ENCODE measurements at places on chromosomes 11 and 22.

DNA sequence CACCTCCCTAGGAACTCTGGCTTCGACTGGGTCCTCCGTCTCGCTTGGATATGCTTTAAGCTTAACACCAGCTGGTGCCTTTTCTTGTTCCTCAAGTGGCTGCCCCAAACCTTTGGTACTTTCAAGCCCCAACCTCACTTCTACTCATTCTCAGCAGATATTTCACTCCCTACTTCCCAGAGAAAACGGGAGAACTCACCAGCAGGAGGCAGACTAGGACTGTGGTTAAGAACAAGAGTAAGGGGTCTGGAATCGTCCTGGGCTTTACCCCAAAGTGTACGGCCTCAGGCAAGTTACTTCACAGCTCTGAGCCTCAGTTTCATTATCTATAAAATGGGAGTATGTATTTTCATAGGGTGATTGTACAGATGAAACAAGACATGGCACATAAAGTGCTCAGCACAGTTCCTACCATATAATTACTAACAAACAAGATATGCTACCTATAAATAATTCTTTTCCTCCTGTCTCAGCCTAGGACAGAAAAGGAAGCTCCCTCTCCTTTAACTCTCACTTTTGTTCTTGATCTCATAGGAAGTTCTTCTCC, 37.8 kb downstream of the PAMR1 start:
- DNase-seq, result peak; percentile 77

GRCh38 chr11:45457649-45458048, 171.5 kb upstream of the SYT13 start:
- peak; percentile 90 for DNase-seq

DNA sequence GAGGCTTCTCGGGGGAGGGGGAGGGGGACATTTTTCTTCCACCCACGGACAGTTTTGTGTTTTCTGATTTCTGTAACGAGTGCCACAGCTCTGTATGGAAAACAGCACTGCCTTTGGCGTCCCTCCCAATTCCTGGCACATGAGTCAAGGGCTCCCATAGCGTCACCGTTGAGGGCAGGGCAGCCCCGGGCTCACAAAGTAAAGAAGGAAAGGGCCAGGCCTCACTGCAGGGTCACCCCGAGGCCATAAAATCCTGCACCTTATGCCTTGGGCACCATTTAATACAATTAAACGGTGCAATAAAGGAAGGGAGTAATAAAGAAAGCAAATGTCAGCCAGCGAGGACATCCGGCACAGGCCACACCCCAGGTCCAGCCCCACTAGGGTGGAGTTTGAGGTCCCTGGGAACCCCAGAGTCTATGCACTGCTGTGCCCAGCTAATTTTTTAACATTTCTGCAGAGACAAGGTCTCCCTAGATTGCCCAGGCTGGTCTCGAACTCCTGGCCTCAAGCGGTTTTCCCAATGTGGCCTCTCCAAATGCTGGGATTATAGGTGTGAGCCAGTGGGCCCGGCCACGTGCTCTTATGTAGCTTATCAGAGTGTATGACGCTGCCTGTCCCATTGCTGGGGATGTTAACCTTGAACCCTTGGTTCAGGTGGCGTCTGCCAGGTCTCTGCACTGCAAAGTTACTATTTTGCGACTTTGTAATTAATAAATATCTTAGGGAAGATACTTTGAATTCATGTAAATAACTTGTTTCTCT, 13.6 kb upstream of the MUC2 start:
- peak; percentile 82 for DNase-seq

DNA sequence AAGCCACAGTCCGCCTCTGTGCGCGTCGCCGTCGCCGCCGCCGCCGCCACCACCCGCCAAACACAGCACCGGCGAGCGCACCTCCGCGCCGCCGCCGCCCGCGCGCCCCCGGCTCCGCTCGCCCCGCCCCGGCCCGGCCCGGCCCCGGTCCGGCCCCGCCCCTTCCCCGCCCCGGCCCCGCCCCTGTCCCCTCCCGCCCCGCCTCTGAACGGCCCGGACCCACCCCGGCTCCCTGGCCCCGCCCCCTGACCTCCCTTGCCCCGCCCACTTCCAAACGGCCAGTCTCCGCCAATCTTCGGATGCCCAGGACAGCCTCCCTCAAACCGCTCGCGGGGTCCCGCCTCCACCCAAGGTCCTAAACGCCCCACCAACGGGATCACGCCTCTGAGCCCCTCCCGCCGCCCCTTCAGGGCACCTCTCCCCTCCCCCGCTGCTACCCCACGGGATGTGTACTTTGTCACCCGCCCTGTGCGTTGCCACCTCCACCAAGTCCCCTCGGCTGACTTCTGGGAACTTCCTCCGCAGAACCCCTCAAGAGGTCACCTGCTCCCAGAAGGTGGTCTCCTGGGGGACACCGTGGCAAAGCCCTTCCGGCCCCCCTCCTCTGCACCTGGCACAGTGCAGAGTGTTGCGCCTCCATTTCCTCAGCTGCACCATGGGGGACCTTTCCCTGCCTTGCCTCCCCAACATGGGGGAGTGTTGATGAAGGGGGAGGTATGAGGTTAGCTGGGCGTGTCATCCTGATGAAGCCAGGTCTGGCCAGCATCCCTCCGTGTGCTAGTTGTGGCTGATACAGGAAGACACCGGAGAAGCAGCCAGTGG, at the start of gene KIAA0930:
Gene KIAA0930, minus strand, starts transcription at position 85 of the 822 bp plus-strand sequence. CDS start 191 bp downstream, outside the sequence.
- peak; percentile 59 for DNase-seq

DNA sequence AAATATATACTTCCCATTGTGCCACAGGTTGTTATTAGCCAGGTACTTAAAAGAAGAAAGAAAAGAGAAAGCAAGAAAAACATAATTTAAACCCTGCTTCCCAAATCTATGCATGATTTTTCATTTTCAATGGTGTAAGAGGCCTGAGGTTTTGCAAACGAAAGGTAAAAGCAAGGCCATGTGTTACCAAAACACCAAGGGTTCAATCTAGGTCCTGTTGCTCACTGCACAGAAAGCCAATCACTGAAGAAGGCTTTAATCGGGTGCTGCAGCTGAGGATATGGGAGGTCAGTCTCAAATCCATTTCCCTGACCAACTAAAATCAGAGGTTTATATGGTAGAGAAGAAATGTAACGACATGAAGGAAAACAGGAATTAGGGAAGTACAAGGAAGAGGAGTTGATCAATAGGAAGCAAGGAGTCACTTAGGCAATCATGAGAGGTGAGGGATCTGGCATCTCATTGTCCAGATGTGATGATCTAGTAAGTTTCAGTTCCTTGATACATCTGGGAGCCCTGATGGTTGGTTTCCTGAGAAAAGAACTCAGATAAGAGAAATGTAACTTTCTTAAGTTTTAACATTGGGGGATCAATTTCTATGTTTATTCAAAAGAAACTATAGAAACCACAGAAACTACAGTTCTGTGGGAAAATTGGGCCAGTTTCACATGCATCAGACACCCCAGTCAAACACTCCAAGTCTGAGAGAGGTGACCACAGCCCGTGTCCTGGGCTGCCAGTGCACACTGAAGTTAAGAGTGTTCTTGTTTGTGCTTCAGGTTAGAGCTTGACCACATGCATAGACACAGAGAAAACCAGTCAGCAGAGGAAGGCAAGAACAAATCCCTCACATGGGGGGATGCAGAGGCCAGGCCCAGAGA, 18.1 kb upstream of the DKK3 start:
- DNase-seq, result no peak

DNA sequence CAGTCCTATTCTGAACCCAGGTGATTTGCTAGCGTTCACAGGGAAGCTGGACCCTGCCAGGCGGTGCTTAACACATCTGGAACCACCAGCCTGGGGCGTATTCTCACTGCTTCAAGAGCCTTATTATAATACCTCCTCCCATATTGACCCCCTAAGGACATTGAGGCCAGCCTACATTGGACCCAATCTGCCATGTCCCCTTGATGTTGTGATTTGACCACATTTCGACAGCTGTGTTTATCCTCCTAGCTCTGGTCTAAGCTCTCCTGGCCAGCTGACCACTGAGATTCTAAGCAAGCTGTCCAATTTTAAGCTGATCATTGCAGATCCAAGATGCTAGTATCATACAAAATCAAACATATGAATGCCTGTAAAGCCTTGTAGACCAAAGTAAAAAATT, 148.1 kb upstream of the BLID start:
- DNase-seq, result no peak

- DNase-seq, result no peak
Measured at GRCh38 chr22:48885271-48885918, 942.3 kb downstream of the BRD1 start.

DNA sequence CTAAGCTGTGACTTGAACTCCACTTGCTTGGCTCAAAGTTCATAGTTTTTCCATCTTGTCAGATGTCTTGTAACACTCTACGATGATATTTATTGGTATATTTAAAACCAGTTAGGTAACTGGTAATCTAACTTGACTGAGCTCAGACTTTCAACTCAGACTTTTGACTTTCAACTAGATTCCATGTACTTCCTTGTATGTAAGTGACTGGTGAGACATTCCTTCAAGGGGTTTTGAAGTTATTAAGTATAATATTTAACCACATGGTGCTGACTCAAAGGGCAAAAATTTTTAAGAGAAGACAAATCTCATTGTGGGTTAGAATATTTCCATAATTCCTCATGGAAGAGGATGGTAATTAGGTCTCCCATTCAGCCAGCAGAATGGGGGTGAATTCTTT, 631.3 kb upstream of the ANO5 start:
- no peak for DNase-seq

- DNase-seq, result peak; percentile 53
Measured at GRCh38 chr11:68447015-68447801, 13.3 kb upstream of the PPP6R3 start.

DNA sequence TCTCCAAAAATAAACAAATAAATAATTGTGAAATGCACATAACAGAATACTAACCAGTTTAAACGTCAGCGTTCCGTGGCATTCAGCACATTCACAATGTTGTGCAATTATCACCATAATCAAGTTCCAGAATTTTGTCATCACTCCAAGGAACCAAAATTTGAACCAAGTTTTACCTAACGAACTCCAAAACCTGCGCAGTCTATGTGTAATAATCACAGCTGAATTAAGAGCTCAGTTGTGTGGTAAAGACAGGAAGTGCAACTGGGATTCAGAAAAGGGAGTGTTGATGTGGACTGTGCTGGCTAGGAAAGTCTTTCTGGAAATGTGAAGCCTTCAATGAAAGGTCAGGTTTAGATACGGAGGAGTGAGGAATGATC, 5.4 kb upstream of the MCAM start:
- DNase-seq, result no peak

DNA sequence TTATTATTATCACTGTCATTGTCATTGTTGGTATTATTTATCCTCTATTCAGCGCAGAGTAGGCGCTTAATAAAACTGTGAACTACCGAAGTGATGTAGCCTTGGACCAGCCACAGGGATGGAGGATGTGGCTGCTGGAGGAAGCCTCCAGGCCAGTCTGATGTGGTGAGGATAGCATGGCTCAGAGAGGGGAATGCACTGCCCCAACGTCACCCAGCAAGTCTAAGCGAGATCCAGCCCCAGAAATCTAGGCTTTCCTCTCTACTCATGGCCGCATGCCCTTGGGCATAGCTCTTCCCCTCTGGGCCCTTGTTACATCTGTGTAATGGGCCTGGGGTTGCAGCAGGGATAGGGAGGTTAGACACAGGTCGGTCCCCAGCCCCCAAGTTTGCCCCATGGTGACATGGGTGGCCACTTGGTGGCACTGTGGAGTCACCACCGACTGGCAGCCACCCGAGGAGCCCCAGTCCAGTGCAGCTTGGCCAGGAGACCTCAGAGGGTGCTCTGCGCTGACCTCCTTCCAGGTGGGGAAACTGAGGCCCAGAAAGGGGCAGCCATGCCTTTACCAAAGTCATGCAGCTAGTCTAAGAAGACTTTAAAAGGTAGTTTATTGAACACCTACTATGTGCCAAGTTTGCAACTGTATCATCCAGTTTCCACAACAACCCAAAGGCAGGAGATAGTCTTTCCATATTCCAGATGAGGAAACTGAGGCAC, 395.7 kb downstream of the MN1 start:
- DNase-seq, result peak; percentile 49

DNA sequence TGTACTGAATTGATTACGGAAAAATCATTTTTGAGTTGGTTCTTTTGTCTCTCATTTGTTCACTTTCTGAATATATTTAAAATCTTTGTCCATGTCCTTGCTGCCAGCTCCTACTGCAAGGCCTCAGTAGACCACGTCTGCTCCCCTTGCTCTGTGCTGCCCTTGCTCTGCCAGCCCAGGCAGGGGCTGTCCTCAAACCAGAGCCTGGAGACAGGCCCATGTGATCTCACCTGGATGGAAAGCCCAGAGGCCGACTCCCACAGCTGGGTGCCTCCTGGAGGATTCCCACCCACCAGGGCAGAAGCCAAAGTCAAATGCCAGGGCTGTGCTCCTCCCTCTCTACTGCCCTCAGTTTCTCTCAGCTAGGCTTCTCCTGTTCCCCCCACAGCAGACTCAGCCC, 141.8 kb downstream of the NTM start:
- DNase-seq, result no peak

- DNase-seq, result no peak
Measured at GRCh38 chr22:25496396-25497064, 67.9 kb upstream of the GRK3 start.

- no peak for DNase-seq
Measured at GRCh38 chr22:25370322-25370721, 150.9 kb downstream of the CRYBB2 start.

GRCh38 chr11:33379947-33380346, 122.8 kb downstream of the HIPK3 start:
- DNase-seq, result no peak

DNA sequence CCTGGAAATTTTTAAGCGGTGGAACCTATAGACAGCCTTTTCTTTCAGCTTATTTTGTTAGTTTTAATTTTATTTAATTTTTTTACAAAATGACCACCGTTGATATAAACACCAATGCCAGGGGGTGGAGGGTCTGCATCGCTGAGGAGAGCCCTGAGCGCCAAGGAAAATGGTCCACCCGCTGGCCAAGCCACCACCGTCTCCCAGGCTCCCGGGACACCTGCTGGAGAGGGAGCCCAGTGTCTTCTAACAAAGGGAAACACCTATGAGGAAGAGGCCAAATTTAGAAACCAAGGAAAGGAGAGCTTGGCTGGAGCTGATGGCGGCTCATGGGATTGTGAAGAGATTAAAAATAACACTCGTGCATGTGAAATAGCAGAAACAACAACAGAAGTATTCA, 288 bp upstream of the KRTAP5-8 start:
- no peak for DNase-seq

- DNase-seq, result no peak
Measured at GRCh38 chr11:45440111-45440510, 154.0 kb upstream of the SYT13 start.

- no peak for DNase-seq
Measured at GRCh38 chr11:75262436-75262835, 21.9 kb downstream of the TPBGL start.

- DNase-seq, result no peak
Measured at GRCh38 chr11:111448414-111448813, 63.8 kb downstream of the BTG4 start.

- no peak for DNase-seq
Measured at GRCh38 chr11:109994907-109995306, 98.3 kb upstream of the ZC3H12C start.

GRCh38 chr22:24162436-24162835, 18.9 kb upstream of the SUSD2 start:
- no peak for DNase-seq

DNA sequence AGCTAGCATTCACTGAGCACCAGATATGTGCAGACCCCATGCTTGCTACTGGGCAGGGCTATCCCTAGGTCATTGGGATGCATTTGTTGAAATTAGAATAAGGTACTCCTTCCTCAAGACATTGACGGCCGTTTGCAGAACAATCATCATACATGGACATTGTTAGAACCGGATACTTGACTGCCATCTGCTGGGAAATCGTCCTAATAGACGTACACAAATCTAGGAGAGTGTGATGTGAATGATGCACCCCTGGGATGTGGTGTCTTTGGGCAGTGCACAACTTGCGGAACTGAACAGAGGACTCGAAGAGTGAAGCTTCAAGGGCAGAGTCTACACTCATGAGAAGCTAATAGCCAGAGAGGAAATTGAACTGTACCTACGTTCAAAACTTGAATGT, 35.9 kb downstream of the MYO18B start:
- DNase-seq, result peak; percentile 49

Measured in AG10803 (cell line).